Stimulated activated CD4-positive, alpha-beta T cell treated with anti-CD3 and anti-CD28 coated beads, TNF-alpha, amount 100 ng/mL, for 4 hours (primary cell): ENCODE measurements at places on chromosomes 1 and 21.
A peak's percentile ranks its signal among the peaks of the same experiment; 100 is the strongest.

- DNase-seq = no peak
Observed at GRCh38 chr1:228281631-228282328, 73.9 kb downstream of the OBSCN start.

GRCh38 chr21:27321791-27322190, 354.9 kb upstream of the ADAMTS5 start:
- no peak for DNase-seq

- DNase-seq = no peak
Observed at GRCh38 chr1:12622506-12622905, 4.5 kb upstream of the DHRS3 start.

DNA sequence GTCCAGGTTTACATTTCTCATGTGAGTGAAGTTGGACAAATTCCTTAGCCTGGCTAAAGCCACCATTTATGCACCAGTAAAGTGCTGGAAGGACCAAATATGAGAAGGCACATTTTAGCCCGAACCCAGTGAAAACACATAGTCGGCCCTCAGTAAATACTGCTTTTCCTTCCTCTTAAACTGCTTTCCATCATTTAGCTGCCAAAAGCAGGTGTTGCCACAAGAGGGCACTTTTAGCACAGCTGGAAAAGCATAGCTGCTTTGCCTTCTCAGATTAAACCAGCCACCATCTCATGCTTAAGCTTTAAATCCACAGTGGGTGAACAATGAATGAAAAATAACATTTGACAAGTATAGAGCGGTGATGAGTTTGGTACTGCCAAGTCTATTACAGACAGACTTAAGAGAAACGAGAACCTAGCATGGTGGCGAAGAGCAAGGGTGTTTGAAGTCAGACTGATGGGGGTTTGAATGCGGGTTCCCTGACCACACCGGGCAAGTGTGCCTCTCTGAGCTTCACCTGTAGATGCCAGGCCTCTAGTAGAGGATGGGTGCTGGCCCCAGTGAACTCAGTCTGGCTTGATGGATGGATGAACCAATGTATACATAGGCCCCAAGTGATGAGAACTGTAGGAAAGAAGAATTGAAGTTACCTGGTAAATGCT, 57.8 kb downstream of the SLC35D1 start:
- peak; percentile 42 for DNase-seq

DNA sequence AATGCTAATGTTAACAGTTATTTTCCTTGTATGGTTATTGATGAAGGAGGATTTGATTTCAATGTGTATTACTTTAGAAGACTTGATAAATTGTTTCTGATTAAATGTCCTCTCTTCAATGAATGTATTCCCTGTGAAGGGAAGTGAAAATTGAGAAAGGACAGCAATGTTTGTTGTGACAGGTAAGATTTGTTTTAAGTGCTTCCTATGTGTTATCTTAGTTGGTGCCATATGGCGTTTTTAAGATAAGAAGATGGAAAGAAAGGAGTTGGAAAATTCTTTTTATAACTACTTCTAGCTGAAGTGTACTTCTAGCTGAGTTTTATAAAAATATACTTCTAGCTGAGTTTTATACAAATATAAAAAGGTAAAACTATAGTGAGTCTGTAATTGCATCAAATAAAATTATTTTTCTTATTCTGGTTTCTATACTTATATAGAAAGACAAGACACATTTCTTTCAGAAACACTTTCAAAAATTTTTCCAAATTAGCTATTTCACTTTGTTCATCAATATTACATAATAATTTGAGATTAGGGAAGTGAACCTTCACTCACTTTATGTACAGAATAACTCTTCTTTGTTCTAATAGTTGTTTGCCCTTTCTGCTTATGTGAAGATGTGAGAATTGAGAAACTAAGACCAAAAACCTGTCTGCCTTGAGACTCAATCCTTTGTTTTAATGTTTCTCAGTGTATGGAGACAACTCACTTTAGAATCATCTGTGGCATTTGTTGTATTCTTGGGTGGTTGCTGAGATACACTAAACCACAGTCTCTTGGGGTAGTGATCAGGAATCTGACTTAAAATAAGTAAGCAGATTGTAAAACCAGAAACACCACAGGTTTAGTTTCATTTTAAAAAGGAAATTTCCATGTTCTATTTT, 382.9 kb upstream of the B3GALT2 start:
- DNase-seq = no peak
